CD8-positive, alpha-beta memory T cell (primary cell): ENCODE measurements at places on chromosomes 5 and 9. TPM values are rescaled to one million over a fixed set of nuclear protein-coding genes. Genes with fewer than 3 reads are reported as not detected.

Gene NMUR2
- total RNA-seq, result not detected

DNA sequence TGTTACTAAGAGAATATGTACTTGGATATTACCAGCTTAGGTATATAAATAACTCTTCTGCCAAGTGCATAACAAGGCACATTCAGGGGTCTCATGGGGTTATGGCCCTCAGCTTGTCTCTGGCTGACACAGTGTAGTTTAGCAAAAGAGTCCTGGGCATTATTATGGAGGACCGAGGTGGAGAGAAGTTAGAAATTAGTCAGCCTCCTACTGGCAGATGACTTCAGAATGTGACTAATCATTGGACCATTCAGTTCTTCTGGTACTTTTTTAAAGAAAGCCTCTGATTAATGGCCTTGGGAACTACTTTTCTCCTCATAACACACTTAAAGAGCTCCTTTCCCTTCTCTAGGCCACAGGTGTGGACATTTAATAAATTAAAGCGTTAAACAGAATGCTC, 178.9 kb downstream of the SH3GL2 start:
- DNase-seq, result no peak
- H3K4me1 ChIP-seq, result no peaks in the 10 kb centered on the region
- no peaks in the 10 kb centered on the region for H3K27me3 ChIP-seq
- no peaks in the 10 kb centered on the region for H3K36me3 ChIP-seq
- no peak overlapping the region for H3K27ac ChIP-seq
- H3K4me3 ChIP-seq, result no peak overlapping the region

GRCh38 chr5:52560366-52560765, 227.3 kb upstream of the ITGA1 start:
- no peak overlapping the region for H3K4me3 ChIP-seq
- no peak overlapping the region for H3K27ac ChIP-seq
- no peaks in the 10 kb centered on the region for H3K36me3 ChIP-seq

GRCh38 chr5:148839960-148840359, 13.5 kb downstream of the ADRB2 start:
- no peak for DNase-seq
- no peak overlapping the region for H3K4me3 ChIP-seq
- peaks cover 56% of the 10 kb centered on the region for H3K4me1 ChIP-seq
- no peaks in the 10 kb centered on the region for H3K36me3 ChIP-seq
- no peaks in the 10 kb centered on the region for H3K27me3 ChIP-seq

Gene EFNA5
- not detected for total RNA-seq

- DNase-seq, result no peak
- no peaks in the 10 kb centered on the region for H3K27me3 ChIP-seq
- H3K4me3 ChIP-seq, result no peak overlapping the region
Measured at GRCh38 chr5:57696389-57696769, 213.8 kb upstream of the ACTBL2 start.

Gene PCDHB3
- total RNA-seq, result not detected

GRCh38 chr9:69555802-69556201, 116.4 kb downstream of the APBA1 start:
- no peak for DNase-seq
- H3K4me3 ChIP-seq, result no peak overlapping the region
- H3K27ac ChIP-seq, result no peak overlapping the region
- peaks cover 4% of the 10 kb centered on the region for H3K27me3 ChIP-seq
- no peaks in the 10 kb centered on the region for H3K36me3 ChIP-seq

Gene ANXA2R
- total RNA-seq, result 6.0 TPM

- DNase-seq, result no peak
- peaks cover 70% of the 10 kb centered on the region for H3K36me3 ChIP-seq
- H3K4me3 ChIP-seq, result no peak overlapping the region
- H3K4me1 ChIP-seq, result peaks cover 25% of the 10 kb centered on the region
Measured at GRCh38 chr9:93017621-93018020, 40.9 kb upstream of the SUSD3 start.

DNA sequence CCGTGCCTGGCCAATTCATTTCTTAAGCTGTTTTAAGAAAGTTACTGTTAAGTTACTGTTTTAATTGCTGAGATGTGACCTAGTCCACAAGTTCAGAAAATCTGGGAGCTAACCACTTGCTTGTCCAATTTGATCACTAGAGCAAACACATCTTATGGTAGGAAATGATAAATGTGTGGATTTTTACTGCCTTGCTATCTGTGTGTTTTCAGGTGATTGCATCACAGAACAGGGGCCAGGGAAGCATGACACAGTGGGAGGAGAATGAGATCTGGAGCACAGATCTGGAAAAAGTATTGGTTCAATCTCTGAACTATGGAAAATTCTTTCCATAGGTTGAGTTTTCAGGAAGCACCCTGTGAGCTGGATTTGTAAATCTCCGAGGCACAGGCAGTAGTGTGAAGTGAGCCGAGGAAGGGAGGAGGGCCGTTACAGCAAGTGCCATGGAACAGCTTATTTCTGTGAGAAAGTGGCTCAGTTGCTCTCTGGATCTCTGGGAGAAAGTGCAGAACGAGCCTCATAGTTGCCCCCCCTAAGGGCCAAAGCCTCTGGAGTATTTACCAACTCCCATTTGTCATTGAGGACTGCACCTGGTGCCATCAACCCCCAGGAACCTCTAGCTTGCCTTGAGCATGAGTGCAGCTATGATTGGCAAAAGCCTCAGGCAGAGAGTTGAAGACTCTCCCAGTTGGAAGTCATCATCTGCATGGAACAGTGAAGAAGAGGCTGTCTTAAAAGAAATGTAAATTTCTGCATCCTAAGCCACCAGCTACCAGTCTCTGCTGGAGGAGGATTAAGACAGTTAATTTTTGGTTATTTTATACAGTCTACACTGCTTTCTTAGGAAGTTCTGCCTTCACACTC, 161.8 kb upstream of the CLINT1 start:
- no peak overlapping the region for H3K4me3 ChIP-seq
- H3K36me3 ChIP-seq, result no peaks in the 10 kb centered on the region
- no peak for DNase-seq
- no peaks in the 10 kb centered on the region for H3K27me3 ChIP-seq
- H3K4me1 ChIP-seq, result no peaks in the 10 kb centered on the region

GRCh38 chr5:132506094-132506692, 15.6 kb upstream of the IRF1 start:
- H3K27me3 ChIP-seq, result peaks cover 4% of the 10 kb centered on the region
- H3K4me1 ChIP-seq, result peaks cover 3% of the 10 kb centered on the region
- H3K4me3 ChIP-seq, result no peak overlapping the region
- H3K27ac ChIP-seq, result no peak overlapping the region
- H3K36me3 ChIP-seq, result no peaks in the 10 kb centered on the region

GRCh38 chr9:80763536-80763935, 925.8 kb downstream of the TLE1 start:
- no peak overlapping the region for H3K27ac ChIP-seq
- no peak overlapping the region for H3K4me3 ChIP-seq
- H3K27me3 ChIP-seq, result no peaks in the 10 kb centered on the region
- no peaks in the 10 kb centered on the region for H3K36me3 ChIP-seq

Gene IFNA7
- total RNA-seq, result not detected

Gene TAF11L3
- not detected for total RNA-seq

Gene FOXD4L5
- 0.09 TPM for total RNA-seq

Gene CD74
- 324 TPM for total RNA-seq

- H3K27me3 ChIP-seq, result no peaks in the 10 kb centered on the region
- no peak overlapping the region for H3K27ac ChIP-seq
- DNase-seq, result no peak
- H3K4me1 ChIP-seq, result no peaks in the 10 kb centered on the region
Measured at GRCh38 chr5:110248921-110249320, 477.6 kb downstream of the TMEM232 start.

DNA sequence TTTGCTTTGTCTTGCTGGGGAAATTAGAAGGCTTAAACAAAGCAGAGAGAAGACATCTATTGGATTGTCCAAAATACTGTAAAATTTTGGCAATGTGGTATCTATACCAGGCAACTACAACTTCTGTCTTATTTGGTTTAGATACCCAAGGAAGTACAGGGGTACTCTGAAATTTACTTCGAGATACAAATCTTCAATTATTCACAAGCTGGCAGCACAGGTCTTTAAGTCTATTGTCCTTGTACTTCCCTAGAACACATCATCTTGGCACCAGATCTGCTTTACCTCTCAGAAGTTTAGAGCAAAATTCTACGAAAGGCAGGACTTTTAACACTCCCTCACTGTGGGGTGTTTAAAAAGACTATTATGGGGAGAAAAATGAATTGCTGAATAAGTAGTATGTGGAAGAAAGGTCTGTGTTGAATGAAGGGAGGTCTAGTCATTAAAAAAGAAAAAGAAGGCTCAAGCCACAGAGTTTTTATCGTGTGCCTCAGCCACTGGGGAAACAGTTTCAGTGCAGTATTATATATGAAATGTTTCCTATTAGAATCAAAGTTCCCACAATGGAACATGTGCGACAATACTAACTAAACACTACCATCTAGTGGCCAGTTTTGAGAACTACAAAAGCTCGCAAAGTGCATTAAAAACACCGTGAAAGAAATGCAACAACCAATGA, 93.7 kb downstream of the PDE4D start:
- no peak overlapping the region for H3K4me3 ChIP-seq
- no peak for DNase-seq
- H3K27me3 ChIP-seq, result no peaks in the 10 kb centered on the region
- no peak overlapping the region for H3K27ac ChIP-seq

DNA sequence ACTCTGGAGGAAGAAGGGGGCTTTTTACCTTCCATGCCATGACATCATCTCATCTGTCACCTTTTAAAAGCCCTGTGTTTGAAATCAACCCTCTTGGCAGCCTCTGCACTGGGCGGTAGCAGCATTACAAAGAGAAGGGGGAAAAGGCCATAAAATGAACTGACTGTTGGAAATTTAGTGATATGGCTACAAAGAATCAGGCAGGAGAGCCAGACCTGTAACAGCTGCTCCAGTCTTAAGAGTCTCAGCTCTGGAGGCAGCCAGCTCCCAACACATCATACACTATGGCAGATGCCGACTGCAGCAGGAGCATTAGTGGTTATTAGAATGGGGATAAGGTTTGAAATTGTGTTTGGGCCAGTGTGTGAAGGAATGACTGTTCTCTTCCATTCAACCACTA, 257.5 kb downstream of the DMAC1 start:
- no peak overlapping the region for H3K4me3 ChIP-seq
- no peaks in the 10 kb centered on the region for H3K27me3 ChIP-seq
- no peaks in the 10 kb centered on the region for H3K4me1 ChIP-seq
- H3K27ac ChIP-seq, result no peak overlapping the region
- H3K36me3 ChIP-seq, result no peaks in the 10 kb centered on the region

DNA sequence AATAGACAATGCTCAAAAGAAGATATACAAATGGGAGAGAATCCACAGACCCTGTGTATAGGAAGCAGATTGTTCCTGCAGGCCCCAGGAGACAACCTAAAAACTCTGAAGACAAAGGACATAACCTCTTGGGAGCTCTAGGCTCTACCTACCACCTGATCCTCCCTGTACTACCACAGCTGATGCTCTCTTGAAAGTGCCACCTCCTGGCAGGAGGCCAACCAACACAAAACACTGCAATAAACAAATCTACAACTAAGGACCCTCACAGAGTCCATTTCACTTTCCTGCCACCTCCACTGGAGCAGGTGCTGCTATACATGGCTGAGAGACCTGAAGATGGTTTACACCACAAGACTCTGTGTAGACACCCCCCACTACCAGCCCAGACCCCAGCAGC, 49.0 kb downstream of the STARD4 start:
- no peak for DNase-seq
- H3K4me1 ChIP-seq, result no peaks in the 10 kb centered on the region
- no peak overlapping the region for H3K4me3 ChIP-seq
- no peak overlapping the region for H3K27ac ChIP-seq

- H3K36me3 ChIP-seq, result no peaks in the 10 kb centered on the region
- no peaks in the 10 kb centered on the region for H3K27me3 ChIP-seq
- H3K4me1 ChIP-seq, result peaks cover 17% of the 10 kb centered on the region
- DNase-seq, result no peak
- H3K27ac ChIP-seq, result no peak overlapping the region
- H3K4me3 ChIP-seq, result no peak overlapping the region
Measured at GRCh38 chr9:124496463-124496862, 10.7 kb downstream of the NR5A1 start.

- no peak overlapping the region for H3K27ac ChIP-seq
- H3K36me3 ChIP-seq, result no peaks in the 10 kb centered on the region
- no peaks in the 10 kb centered on the region for H3K4me1 ChIP-seq
- DNase-seq, result no peak
Measured at GRCh38 chr5:145162626-145163025, 672.5 kb downstream of the PRELID2 start.

Gene PDLIM4
- 0.39 TPM for total RNA-seq

DNA sequence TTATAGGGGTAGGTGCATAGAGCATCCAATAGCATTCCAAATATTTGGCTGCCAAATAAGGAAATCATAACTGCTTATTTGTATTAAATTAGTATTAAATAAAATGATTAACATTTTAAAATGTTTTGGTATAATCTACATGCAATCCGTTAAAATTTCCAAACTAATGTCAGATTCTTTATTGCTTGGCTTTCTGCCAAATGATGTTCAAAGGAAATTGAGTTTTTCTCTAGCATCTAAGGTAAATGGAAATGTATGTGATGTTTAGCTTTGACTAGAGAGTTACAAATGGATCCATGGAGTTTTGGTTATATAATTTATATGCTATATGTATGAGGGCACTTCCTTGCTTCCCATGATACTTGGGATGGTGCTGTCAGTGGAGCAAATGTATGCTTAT, 121.7 kb downstream of the ZCCHC7 start:
- H3K4me1 ChIP-seq, result no peaks in the 10 kb centered on the region
- DNase-seq, result no peak
- H3K36me3 ChIP-seq, result no peaks in the 10 kb centered on the region
- H3K27me3 ChIP-seq, result no peaks in the 10 kb centered on the region

GRCh38 chr9:124137944-124138335, 119.8 kb upstream of the NEK6 start:
- DNase-seq, result no peak
- H3K36me3 ChIP-seq, result no peaks in the 10 kb centered on the region
- H3K27me3 ChIP-seq, result no peaks in the 10 kb centered on the region
- no peak overlapping the region for H3K4me3 ChIP-seq

DNA sequence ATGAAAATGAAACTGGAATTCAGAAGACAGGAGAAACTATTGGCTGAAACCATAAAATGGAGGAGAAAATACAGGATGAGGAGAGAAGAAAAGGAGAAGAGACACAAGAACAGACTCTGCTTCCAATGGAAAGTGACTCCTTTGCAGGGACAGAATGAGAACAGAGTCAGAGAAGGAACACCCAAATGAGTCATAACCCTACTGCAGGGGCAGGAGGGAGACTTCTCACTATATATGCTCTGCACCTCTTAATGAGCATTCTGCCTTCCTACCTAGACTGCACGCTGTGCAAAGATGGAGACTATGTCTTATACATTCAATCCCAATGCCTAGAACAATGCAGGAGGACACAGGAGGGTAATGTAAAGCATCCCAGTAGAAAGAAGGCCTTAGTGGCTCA, 2.1 kb downstream of the SAXO1 start:
- no peak for DNase-seq
- H3K27me3 ChIP-seq, result peaks cover 6% of the 10 kb centered on the region
- no peak overlapping the region for H3K27ac ChIP-seq
- H3K4me1 ChIP-seq, result no peaks in the 10 kb centered on the region
- H3K4me3 ChIP-seq, result no peak overlapping the region
- no peaks in the 10 kb centered on the region for H3K36me3 ChIP-seq
